ENCODE measurements at places on chromosomes 12 and 14. TPM values are rescaled to one million over a fixed set of nuclear protein-coding genes. Genes with fewer than 3 reads are reported as not detected.

DNA sequence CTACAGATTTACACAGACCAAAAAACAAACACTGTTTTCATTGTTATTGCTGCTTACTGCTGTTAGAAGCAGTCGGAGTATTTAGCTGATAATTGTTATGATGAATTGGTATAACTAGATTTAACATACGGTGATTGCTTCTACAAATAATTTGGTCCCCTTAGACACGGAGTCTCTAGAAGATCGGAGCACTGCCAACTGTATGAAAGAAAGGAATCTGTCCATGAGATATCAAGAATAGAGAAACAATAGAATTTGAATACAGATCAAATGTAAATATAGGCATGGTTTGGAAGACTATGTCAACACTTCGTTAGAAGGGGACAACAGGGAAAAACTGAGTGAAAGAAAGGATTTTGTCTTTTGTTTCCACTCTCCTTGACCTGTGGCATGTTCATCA is 110.9 kb downstream of the PPP2R5E start:
- no peak for DNase-seq

The MFAP5 gene
- 0.24 TPM for polyA plus RNA-seq

The GPR68 gene
- polyA plus RNA-seq, result 4.2 TPM

DNA sequence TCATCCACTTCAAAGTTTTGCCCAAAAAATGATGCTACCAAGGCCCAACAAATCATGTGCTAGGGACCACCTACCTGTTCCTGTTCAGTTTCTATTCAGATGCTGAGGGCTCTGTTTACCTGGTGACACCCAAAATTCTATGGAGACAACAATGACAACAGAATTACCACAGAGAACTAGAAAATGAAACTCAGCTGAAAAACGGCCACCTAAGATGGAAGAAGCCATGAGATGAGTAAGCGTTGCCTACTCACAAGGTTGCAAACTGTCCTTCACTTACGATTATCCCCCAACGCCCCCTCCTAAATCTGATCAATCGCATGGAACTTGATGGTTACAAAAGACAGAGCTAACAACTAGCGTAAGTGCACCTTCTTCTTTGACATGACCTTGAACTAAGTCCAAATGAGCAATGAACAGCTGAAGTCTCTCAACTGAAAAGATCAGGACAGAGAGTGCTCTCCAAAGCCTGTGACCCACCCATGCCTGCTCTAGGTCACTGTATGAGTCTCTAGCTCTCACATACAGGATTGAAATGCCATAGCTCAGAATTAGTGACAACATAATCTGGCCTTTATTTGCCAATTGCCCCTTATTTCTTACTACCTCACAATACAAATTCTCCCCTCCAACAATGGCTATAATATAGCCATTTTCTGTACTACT is at the start of gene RNASE11:
Gene RNASE11, minus strand, starts transcription at position 513 of the 666 bp plus-strand sequence.
- no peak for DNase-seq

DNA sequence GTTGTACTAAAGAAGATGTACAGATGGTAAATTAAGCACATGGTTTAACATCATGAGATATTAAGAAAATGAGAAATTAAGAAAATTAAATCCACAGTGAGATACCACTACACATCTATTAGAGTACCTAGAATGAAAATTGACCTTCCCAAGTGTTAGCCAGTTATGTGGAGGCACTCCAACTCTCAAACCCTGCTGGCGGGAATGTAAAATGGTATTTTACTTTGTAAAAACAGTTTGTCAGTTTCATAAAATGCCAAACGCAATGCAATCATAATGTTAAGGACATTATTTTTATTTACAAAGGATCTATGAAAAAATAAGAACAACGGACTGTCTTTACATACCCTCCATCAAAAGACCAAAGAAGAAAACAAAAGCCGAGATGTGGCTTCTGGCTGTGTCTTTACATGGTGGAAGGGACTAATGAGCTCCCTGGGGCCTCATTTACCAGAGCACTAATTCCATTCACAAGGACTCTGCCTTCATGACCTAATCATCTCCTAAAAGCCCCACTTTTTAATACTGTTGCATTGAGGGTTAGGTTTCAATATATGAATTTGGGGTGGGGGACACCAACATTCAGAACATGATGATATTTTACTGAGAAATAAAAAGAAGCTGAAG is 1178.7 kb downstream of the AACS start:
- no peak for DNase-seq

The SAMD15 gene
- polyA plus RNA-seq, result 10.3 TPM

The SLC25A21 gene
- 3.5 TPM for polyA plus RNA-seq

DNA sequence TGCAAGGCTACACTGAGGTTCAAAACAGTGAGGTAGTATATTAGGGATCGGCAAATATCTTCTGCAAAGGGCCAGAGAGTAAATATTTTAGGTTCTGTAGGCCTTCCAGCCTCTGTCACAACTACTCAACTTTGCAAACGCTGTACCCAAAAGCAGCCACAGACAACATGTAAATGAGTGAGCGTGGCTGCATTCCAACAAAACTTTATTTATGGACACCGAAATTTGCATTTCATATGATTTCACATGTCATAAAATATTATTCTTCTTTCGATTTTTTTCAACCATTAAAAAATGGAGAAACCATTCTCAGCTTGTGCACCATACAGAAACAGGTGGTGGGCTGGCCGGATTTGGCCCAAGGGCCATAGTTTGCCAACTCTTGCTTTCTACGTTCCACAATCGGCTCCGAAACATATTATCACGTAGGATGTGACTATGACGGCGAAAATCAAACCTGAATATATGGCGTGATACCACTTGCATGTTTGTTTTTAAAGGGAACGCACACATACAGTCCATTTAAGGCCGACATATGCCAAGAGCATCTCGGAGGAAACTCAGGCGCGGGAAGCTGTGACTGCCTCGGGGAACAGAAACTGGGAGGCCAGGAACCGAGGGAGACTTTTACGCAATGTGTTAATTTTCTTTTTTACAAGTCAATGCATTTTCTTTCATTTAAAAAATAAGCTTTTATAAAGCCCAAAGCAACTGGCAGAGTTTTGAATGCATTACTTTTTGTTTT is 7.1 kb downstream of the NCOR2 start:
- no peak for DNase-seq

The AQP6 gene
- polyA plus RNA-seq, result 23.1 TPM

- no peak for DNase-seq
Measured at GRCh38 chr12:32367381-32367780, 32.0 kb upstream of the FGD4 start.

DNA sequence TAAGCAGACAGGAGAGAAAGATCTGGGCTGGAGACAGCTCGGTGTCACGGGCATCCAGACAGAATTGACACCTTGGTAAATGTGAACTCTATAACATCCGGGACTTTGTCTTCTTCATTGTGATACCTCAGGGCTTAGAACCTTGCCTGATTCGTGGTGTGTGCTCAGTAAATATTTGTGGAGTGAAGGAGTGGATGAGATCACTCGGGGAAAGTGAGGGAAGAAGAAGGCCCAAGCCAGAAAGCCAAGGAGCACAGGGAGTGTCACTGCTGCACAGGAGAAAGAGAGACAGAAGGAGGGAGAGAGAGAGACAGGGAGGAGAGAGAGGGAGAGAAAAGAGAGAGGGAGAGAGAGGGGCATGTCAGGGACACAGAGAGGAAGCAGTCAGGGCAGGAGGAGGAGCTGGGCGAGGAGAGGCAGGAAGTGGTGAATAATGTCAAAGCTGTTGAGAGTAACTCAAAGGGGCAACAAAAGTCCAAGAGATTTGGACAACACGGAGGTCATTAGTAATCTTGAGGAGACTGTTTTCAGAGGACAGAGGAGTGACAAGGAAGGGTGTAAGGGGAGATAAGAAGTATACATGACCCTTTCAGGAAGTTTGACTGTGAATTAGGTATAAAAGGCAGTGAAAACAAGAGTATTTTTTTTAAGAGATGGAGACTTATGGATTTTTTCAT is 141.6 kb upstream of the MAX start:
- no peak for DNase-seq

The SMOC1 gene
- 2.1 TPM for polyA plus RNA-seq

DNA sequence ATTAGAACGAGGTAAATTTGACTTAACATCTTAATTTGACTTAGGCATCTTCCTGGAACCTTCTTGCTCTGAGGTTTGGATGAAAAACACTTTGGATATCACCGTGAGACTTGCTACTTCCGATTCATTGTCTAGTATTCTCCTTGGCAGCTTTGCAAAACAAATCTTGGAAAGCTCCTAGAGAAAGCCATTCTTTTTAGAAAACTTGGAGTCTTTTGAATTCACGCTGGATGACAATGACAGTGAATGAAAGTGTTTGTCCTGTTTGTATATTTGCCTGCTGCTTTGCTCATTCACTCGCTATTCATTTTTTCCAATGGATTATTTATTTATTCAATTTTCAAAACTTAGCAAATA is 222.1 kb upstream of the HMGA2 start:
- no peak for DNase-seq

The KLRB1 gene
- polyA plus RNA-seq, result 6.3 TPM

GRCh38 chr12:99436584-99436983 is 211.0 kb upstream of the GARIN6 start:
- no peak for DNase-seq

DNA sequence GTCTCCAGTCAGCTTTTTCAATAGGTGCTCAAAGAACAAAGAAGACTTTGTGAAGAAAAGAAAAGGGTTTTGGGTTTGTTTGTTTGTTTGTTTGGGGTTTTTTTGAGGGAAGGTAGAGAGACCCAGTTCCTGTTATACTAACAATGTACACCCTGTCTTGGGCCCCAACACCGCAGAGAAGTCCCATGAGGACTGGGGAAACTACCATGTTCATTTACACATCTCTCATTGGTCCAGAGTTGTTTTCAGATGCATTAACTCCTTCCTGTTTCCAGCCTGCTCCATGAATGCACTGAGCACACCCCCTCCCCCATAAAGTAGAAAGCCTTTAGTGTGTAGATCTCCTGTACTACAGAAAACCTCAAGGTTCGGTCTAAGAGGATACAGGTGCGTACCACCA is 51.1 kb upstream of the SLC8A3 start:
- no peak for DNase-seq

DNA sequence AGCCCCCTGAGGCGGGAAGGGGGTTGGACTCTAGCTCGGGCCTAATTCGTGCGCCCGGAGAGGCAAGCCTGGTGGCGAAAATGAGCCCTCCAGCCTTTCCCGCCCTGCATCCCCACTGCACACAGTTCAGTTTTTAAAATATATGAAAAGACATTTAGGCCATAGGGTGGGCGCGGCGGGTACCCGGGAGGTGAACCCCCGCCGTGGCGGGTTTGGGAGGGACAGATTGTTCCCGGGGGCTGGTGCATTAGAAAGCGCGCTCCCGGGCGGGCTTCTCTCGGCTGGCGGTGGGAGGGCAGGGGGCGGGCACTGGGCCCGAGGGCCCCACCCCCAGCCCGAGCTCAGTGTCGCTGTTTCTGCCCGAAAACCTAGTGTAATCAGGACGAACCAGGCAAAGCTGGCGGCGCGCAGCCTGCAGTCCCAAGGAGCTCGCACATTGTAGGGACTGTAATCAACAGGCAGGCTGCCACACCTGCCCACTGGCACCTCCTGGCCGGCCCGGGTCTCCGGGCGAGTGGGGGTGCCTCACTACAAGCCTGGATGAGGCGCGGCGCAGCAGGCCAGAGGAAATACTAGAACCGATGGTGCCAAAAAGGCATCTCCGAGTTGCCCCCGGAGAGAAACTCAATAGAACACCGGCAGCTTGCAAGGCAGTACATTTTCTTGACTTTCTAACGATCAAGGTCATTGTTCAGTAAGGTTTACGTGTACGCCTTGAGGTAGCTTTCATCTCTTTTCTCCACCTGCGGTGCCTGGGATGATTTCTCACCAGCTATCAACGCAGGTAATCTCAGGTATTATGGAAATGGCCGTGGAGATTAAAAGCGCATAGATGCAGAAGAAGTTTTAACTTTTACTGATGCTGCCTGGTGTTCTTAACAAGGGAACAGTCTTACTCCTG is 764 bp upstream of the SPTB start:
- DNase-seq, result no peak

The SLC24A4 gene
- 0.59 TPM for polyA plus RNA-seq

- DNase-seq, result no peak
Measured at GRCh38 chr12:89437231-89437630, 84.9 kb upstream of the DUSP6 start.

DNA sequence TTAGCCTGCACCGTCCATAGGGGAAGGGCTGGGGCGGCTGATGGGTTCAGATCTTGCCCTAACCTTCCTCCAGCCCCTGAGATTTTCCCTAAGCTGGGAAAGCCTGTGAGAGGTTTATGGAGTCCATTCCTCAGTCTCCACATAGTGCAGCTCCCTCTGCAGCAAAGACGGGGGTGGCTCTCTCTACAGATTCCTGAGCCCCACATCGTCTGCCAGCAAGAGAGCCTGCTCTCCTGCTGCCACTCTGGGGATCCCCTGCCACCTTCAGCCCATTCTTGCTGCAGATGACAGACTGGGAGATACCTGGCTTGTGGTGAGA is 3.1 kb downstream of the SMIM41 start:
- DNase-seq, result no peak

- no peak for DNase-seq
Measured at GRCh38 chr12:128637642-128638606, 185.8 kb downstream of the SLC15A4 start.

GRCh38 chr12:51865757-51866270 is 17.3 kb upstream of the FIGNL2 start:
- no peak for DNase-seq

The CSAD gene
- 111 TPM for polyA plus RNA-seq

The AKT1 gene
- polyA plus RNA-seq, result 127 TPM

- DNase-seq, result no peak
Measured at GRCh38 chr12:108838194-108839017, 19.0 kb downstream of the SSH1 start.

DNA sequence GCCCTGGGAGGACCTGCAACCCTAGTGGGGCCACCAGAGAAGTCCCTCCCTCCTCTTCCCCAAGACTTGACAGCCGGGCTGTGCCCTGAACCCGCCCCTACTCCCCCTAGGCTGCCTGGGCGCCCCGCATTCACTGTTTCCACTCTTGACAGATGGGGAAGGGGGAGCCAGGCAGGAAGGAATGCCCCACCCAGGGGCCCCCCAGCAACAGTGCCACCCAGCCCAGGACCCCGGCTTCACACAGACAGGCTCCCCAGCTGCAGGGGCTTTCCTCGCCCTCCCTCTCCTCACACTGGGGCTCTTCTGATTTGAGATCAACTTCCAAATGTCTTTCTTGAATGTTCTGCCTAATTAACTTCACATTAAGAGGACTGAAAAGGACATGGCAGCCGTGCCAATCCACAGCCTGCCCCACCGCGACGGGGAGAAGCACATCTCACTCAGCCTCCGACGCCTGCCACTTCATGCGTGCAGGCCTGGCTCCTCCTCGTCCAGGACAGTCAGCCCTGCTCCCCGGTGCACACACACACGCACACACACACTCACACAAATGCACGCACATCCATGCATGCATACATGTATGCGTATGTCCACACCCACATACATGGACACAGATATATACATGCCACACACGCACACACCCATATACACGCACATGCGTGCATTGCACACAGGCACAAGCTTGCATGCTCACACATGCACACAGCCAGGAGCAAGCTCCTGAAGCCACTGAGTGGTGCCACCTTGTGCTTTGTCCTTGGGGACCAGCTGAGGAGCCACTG is 19.6 kb upstream of the C14orf180 start:
- no peak for DNase-seq

Measured in renal cortex interstitium (tissue), 15 donors.